NCI-H1694 treated with DMSO at 0.1 percent for 48 hours (cell line): ENCODE measurements at places on chromosomes 11 and 22.

DNA sequence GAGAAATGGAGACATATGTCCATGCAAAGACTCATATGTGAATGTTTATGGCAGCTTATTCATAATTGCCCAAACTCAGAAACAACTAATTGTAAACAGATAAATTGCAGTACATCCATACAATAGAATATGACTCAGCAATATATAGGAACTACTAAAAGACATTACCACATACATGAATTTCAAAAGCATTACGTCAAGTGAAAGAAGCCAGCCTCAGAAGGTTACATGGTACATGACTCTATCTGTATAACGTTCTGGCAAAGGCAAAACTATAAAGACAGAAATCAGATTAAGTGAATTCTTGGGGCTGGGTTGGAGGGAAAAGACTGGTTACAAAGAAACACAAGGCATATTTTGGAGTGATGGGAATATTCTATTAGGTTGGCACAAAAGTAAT, 7.2 kb downstream of the KCTD21 start:
- DNase-seq = no peak

- DNase-seq = peak; percentile 10
Measured at GRCh38 chr11:126544108-126545056, 188.9 kb downstream of the ST3GAL4 start.

DNA sequence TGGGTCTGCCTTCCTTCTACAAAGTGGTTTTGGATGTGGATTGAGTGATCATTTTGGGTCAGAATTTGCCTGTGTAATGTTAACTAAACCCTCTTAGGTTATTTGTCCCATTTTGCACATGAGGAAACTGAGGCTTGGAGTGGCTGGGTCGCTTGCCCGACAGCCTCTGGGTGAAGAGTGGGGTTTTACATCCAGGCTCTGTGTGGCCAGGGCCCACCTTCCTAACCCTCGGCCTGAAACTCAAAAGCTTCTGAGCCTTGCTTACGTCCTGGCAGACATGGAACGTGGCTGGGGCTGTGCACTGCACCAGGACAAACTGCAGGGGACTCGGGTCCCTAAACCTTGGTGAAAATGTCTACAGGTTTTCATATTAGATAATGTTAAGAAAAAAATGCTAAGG, 542.4 kb downstream of the TBC1D22A start:
- DNase-seq = no peak

DNA sequence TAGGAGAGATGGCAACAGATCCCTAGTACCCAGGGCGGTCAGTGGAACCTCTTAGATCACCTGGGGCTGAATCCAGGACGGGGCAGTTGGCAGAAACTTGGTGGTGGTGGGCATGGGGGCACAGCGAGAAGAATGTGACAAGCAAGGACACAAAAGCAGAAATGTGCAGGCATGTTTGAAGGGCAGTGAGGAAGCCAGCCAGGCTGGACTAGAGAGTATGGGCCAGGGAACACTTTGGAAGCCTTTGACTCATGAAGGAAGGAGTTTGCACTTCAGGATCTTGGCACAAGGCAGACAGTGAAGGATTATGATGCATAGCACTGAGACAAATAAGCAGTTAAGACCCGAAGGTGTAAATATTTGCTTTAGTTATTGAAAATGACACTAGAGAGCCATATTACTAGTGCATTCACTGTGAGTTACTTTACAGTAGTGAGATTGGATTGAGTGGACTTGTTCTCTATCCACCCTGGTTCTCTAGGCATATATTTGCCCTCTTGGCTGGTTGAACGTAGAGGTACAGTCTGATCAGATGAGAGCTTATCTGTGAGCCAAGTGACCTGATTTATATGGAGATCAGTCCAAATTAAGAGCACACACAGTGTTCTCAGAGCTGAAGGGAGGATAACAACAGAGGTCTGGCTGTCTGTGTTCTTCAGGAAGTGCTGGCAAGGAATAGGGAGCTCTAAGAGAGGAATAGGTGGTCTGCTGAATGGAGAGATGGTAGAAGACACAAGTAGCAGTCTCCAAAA, 210.4 kb downstream of the SNX19 start:
- no peak for DNase-seq

DNA sequence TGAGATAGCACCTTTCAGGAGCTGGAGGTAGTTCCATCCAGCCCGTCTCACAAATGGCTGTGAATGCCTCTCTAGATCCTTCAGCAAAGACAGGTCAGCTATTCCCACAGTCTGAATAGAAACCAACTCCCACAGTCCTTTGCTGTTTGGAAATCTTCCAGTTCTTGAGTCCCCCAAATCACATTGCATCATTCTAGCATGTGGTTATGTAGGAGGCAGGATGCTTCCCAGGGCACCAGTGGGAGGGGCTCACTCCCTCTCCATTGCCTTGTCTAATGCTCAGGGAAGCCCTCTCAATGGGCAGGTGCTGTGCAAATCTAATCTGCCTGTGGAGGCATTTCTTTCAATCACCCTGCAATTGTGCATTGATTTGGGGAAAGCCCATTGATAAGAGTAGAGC, 14.6 kb downstream of the NAV2 start:
- DNase-seq = peak; percentile 45

GRCh38 chr22:24095826-24096757, 85.0 kb downstream of the CABIN1 start:
- DNase-seq = peak; percentile 86

- DNase-seq = no peak
Measured at GRCh38 chr11:64720640-64721358, 2.2 kb downstream of the NRXN2 start.

GRCh38 chr22:43658823-43659222, 153.3 kb downstream of the EFCAB6 start:
- no peak for DNase-seq

DNA sequence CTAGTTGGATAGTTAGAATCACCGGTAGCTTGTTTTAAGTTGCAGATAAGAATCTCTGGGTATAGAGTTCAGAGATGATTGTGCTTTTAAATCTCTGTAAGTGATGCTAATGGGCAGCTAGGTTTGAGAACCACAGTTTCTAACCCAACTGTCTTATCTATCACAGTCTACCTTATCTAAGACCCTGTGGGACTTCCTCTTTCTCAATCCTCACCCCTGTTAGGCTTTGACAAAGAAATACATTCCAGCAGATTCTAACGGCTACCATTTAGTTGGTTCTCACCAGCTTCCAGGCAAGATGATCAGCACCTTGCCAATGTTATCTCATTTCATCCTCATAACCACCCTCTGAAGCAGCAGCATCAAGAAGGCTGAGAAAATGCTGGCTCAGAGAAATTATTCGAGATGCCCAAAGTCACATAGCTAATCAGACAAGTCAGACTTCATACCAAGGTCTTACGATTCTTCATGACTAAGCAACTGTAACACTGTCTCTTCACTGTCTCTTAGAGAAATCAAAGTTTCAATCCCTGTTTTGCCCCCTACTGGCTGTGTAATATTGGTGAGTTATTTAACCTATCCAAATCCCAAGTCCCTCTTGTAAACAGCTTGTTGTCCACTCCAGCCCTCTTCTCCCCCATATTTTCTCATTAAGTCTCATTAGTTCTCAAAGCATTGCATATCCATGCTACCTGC, 192.4 kb upstream of the API5 start:
- DNase-seq = no peak

DNA sequence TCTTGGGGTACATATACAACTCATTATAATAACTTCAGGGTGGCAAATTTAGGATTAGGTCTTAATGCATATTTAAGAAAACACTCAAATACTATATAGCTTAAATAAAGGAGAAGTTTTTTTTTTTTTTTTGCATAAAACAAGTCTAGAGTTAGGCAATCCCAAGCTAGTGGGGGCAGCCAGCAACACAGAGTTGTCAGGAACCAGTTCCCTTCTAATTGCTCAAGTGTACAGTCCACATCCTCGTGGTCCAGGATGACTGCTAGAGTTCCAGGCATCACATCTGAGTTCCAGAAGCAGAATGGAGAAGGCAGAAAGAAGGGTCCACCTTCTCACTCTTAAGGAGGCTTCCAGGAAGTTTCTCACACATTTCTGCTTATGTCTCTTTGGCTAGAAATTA, 261.9 kb upstream of the PLET1 start:
- no peak for DNase-seq

DNA sequence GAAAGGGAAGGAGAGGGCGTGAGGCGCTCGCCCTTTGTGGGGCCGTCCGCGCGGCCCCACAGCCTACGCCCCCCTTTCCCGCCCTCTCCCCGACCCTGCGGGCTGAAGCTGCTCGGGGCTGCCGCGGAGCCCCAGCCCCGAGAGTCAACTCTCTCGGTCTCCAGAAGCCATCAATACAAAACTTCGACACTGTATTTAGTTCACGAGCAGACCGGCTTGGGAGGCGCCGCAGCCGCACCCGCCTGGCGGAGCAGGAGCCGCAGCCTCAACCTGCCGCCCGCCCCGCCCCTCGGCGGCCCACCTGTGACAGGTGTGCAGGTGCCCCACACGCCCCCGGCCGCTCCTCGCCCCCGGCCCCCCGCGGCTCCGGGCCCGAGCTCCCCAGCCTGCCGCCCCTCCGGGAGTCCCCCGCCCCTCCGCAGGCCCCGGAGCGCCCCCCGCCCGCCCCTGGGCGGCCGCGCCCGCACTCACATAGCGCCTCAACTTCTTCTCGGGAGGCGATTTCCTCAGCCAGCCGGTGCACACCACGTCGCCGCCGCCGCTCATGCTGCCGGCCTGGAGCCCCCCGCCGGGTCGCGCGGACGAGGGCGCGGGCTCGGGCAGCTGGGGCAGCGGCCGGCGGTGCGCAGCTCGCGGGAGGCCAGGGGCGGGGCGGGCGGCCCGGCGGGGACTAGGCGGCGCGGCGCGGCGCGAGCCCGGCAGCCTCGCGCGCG, at the start of gene GAB2:
TSS of gene GAB2 (minus strand) at position 646 of the 713 bp plus-strand sequence. CDS start at position 546, 100 bp downstream.
- no peak for DNase-seq

- no peak for DNase-seq
Measured at GRCh38 chr11:126719740-126720139, 280.8 kb downstream of the KIRREL3 start.

DNA sequence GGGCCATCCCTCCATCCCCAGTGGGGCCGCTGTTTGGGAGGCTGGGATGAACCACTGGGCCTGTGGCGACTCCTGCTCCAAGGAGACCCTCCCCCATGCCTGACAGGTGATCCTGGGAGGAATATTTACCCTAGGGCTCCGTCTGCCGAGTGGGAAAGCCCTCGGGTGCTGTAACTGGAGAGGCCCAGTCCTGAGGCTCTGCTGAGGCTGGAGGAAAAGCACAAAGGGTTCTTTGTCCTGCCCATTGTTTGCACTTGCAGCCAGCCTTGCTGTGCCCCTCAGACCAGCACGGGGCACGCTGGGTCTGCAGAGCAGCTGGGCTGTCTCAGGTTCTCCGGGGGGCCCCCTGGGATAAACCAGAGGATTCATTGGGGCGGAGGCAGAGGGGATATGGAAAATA, 321.1 kb downstream of the MN1 start:
- no peak for DNase-seq

DNA sequence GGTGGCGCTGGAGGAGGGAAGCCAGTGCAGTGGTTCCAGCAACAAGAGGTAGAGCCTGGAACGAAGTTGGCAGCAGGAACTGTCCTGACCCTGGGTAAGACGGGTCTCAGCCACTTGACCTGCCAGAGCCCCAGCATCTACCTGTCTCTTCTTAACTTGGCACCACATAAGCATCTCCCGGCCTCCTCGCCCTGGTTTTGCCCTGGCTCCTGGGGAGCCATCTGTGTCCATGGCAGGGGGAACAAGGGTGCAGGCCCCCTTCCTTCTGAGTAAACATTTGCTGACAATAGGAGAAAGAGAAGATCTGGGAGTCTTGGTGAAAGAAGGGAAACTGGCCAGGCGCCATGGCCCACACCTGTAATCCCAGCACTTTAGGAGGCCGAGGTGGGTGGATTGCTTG, 12.8 kb downstream of the P2RY2 start:
- no peak for DNase-seq

- DNase-seq = no peak
Measured at GRCh38 chr11:118156531-118157185, 4.0 kb upstream of the SCN4B start.

- DNase-seq = peak; percentile 23
Measured at GRCh38 chr11:125287491-125288210, 123.1 kb downstream of the PKNOX2 start.

DNA sequence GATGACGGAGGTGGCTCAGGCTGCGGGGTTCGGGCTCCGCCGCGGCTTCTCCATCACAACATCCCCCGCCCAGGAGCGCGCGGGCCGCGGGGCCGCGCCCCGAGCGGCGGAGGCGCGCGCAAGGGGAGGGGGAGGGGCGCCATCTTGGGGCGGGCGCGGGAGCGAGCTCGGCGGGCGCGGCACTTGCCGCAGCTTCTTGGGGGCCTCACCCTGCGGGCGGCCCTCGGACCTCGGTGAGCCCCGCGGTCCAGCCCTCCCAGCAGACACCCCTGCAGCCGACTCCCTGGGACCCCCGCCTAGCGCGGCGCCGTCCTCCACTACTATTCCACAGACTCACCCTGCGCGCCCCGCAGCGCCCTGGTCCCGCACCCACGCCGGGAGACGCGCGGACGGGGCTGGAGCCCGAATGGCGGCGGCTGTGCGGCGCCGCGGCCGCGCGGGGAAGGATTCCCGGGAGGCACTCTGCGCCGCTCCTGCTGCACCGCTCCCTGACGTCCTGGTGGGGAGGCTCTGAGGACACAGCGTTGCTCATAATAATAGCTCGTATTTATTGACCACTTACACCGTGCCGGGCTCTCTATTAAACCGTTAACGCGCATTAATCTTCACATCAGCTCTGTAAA, at the start of gene APBB1:
TSS of gene APBB1 (minus strand) at position 86 of the 623 bp plus-strand sequence. CDS start 7,747 bp downstream, outside the sequence.
- peak; percentile 6 for DNase-seq

DNA sequence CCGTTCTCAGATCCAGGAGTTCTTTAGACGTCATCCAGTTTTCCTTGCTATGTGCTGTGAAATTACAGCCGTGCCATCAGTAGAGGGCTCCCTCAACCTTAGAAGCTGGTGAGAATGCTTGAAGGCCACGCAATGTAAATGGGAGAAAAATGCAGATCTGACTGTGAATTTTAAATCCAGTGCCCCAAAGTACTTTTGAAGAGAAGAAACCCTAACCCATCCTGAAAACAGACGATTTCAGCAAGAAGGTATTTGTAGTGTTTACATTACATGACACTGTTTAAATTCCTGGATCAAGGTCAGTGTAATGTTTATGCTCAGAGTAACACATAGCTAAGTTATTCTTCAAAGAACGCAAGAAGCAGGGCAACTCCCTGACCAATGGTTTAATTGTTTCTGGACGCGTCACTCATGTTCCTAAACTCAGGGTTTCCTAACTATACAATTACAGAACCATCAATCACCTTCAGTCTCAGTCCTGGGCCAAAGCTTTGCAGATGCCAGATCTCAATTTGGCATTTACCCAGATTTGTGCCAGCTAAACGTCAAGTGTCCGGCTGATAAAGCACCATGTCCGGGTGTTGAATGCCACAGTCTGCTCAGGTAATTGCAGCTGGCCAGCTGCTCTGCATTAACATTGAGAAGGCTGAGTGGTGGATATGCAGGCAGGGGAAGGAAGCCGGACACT, 38.2 kb downstream of the ADAMTS8 start:
- peak; percentile 7 for DNase-seq

GRCh38 chr22:32208681-32209080, 3.8 kb upstream of the RFPL2 start:
- DNase-seq = no peak

DNA sequence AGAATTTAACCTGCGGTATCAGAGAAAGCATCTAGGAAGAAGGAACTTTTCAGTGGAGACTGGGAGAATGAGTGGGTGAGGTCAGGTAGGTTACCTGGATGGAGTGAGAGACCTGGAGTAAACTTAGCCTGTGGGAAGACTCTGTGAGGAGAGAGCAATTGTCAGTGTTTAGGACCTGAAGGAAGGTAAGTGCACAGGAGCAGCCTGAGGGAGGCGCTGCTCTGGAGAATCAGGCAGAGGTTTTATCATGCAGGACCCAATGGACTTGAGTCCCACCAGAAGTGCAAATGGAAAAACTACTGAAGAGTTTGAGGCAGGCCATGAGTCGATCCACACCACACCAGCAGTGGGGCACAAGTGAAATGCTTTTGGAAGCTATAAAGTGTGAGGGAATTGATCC, 10.6 kb upstream of the IFTAP start:
- no peak for DNase-seq

- no peak for DNase-seq
Measured at GRCh38 chr11:134658481-134659225, 246.6 kb upstream of the B3GAT1 start.
